ENCODE measurements at places on chromosomes 3 and 15. TPM values are rescaled to one million over a fixed set of nuclear protein-coding genes. Genes with fewer than 3 reads are reported as not detected.

- DNase-seq, result no peak
- no peaks in the 10 kb centered on the region for H3K36me3 ChIP-seq
- no peak overlapping the region for H3K4me3 ChIP-seq
- H3K27ac ChIP-seq, result no peak overlapping the region
Observed at GRCh38 chr3:122010506-122010905, 11.5 kb downstream of the ILDR1 start.

DNA sequence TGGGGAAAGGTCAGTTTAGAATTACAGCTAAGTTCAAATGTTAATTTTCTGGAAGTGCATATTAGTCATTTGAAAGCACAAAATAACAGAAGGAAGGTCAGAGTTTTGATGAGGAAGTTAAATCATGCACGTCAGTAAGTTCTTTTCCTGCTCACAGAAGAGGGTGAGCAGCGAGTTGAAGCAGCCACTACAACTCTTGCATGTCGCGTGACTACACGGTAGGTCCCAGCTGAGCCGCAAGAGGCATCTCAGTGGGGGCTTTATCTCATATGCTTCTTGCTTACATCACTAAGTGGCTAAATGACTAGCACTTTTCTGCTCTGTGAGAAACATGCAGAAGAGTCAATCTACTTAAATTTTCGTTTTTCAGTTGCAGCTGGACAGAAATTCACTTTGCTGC is 21.3 kb upstream of the SEC62 start:
- H3K36me3 ChIP-seq, result no peaks in the 10 kb centered on the region
- no peak overlapping the region for H3K27ac ChIP-seq

- H3K4me1 ChIP-seq, result peaks cover 24% of the 10 kb centered on the region
- no peak overlapping the region for H3K4me3 ChIP-seq
- no peaks in the 10 kb centered on the region for H3K36me3 ChIP-seq
- H3K27ac ChIP-seq, result no peak overlapping the region
Observed at GRCh38 chr3:196624907-196625306, 14.6 kb upstream of the NRROS start.

THPO gene
- not detected for total RNA-seq

DNA sequence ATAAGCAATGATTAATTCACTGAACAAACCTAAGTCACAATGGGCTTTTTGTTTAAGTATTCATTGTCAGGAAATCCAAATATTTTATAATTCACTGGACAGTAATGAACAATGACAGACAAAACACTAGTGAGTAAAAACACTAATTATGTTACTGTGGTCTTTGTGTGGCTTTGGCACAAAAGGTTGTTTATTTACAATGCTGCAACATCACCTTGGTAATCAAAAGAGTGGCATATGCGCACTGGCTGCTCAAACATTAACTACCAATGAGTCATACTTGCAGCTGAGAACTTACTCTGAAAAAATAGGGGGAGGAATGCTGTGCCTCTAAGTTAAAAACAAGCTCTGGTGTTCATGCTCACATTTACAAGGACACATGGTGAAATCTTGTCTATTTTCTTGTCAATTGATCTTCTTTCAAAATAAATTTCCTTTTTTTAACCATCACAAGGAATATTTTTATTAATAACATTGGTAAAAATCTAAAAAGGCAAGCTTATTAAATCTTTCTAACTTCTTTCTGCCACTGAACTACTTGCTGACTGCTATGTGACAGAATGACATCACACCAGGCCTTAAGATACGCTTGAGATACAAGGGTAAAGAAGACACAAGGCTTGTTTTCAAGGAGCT is 85.2 kb upstream of the PPIB start:
- peaks cover 24% of the 10 kb centered on the region for H3K4me1 ChIP-seq
- H3K27ac ChIP-seq, result peak overlapping the region; percentile 16
- H3K27me3 ChIP-seq, result no peaks in the 10 kb centered on the region
- H3K36me3 ChIP-seq, result peaks cover 3% of the 10 kb centered on the region
- DNase-seq, result peak; percentile 42
- no peak overlapping the region for H3K4me3 ChIP-seq

GRCh38 chr3:186937017-186937875 is 6.9 kb downstream of the ST6GAL1 start:
- no peak overlapping the region for H3K27ac ChIP-seq
- no peak overlapping the region for H3K4me3 ChIP-seq
- peaks cover 66% of the 10 kb centered on the region for H3K4me1 ChIP-seq

- no peak overlapping the region for H3K4me3 ChIP-seq
- no peaks in the 10 kb centered on the region for H3K36me3 ChIP-seq
- no peak overlapping the region for H3K27ac ChIP-seq
Observed at GRCh38 chr3:128235207-128235926, 82.1 kb downstream of the EEFSEC start.

CCR4 gene
- 101 TPM for total RNA-seq

GREM1 gene
- total RNA-seq, result not detected

GRCh38 chr3:58241306-58242044 is 3.9 kb downstream of the ABHD6 start:
- H3K27me3 ChIP-seq, result no peaks in the 10 kb centered on the region
- H3K4me3 ChIP-seq, result no peak overlapping the region
- no peak for DNase-seq
- peaks cover 12% of the 10 kb centered on the region for H3K4me1 ChIP-seq

- DNase-seq, result no peak
- no peaks in the 10 kb centered on the region for H3K27me3 ChIP-seq
- no peak overlapping the region for H3K4me3 ChIP-seq
- no peaks in the 10 kb centered on the region for H3K36me3 ChIP-seq
Observed at GRCh38 chr3:12455740-12456139, 28.5 kb upstream of the TSEN2 start.

DNA sequence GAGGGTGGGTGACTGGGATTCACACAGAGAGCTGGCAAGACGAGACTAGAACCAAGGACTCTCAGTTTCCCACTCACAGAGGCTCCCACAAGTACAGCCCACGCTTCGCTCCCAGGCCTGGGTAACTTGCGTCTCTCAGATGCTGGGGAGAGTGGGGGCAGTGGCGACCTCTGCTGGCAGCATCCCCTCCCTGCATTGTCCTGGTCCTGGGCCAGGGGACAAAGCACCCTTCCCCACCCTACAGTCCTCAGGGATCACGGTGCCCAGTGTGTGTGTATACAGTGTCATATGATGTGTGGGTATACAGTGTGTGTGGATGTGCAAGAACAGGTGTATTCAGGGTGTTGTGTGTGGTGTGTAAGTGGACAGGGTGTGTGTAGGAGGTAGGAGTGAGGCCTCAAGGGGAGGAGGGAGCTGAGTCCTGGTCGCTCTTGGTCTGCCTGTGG is 12.8 kb downstream of the VILL start:
- peak; percentile 52 for DNase-seq
- H3K27me3 ChIP-seq, result no peaks in the 10 kb centered on the region
- H3K27ac ChIP-seq, result peak overlapping the region; percentile 10
- H3K4me3 ChIP-seq, result no peak overlapping the region

- H3K27ac ChIP-seq, result no peak overlapping the region
- no peak overlapping the region for H3K4me3 ChIP-seq
- H3K4me1 ChIP-seq, result no peaks in the 10 kb centered on the region
- no peaks in the 10 kb centered on the region for H3K36me3 ChIP-seq
- H3K27me3 ChIP-seq, result no peaks in the 10 kb centered on the region
Observed at GRCh38 chr3:61948699-61949305, 387.4 kb downstream of the PTPRG start.

- no peak overlapping the region for H3K27ac ChIP-seq
- no peaks in the 10 kb centered on the region for H3K4me1 ChIP-seq
- no peak overlapping the region for H3K4me3 ChIP-seq
- DNase-seq, result no peak
- H3K36me3 ChIP-seq, result no peaks in the 10 kb centered on the region
Observed at GRCh38 chr3:86738684-86739083, 252.3 kb downstream of the VGLL3 start.

COL8A1 gene
- not detected for total RNA-seq

DNA sequence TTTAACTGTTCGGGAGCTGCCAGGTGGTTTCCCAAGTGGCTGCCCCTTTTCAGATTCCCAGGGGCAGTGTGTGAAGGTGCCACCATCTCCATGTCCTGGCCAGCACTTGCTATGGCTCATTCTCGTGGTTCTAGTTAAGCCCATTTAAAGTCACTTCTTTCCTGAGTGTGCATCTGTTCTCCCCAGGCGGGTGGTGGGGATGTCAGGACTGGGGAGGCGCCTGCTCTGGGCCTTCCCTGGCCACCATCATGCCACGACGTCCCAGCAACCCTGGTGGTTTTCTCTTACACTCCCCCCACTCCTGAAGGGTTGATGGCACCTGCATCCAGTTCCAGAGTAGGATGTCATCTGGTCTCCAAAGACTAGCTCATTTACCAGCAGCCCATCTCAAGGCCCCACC is 56.8 kb upstream of the TAMM41 start:
- no peak for DNase-seq
- H3K36me3 ChIP-seq, result no peaks in the 10 kb centered on the region
- H3K4me1 ChIP-seq, result no peaks in the 10 kb centered on the region
- no peak overlapping the region for H3K4me3 ChIP-seq
- H3K27ac ChIP-seq, result no peak overlapping the region

DNA sequence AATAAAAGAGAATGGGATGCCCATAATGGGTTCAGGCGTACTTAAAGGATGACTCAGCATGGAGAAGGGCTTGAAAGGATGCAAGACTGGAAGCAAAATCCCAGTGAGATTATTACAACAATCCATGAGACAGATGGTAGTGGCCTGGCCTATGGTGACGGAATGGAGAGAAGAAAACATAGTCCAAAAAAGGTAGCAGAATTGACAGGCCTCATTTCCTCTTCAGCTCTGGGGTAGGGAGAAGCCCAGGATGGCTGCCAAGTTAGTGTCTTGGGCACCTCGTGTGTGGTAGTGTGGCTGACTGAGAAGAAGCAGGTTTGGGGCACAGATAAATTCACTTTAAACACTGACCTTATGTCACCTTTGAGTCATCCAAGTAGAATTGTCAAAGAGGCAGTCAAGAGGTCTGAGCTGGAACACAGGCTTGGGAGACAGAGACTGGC is 18.1 kb downstream of the MB21D2 start:
- H3K36me3 ChIP-seq, result no peaks in the 10 kb centered on the region
- H3K4me3 ChIP-seq, result no peak overlapping the region
- H3K27ac ChIP-seq, result peak overlapping the region; percentile 52
- no peak for DNase-seq
- H3K4me1 ChIP-seq, result peaks cover 55% of the 10 kb centered on the region
- H3K27me3 ChIP-seq, result no peaks in the 10 kb centered on the region

DNA sequence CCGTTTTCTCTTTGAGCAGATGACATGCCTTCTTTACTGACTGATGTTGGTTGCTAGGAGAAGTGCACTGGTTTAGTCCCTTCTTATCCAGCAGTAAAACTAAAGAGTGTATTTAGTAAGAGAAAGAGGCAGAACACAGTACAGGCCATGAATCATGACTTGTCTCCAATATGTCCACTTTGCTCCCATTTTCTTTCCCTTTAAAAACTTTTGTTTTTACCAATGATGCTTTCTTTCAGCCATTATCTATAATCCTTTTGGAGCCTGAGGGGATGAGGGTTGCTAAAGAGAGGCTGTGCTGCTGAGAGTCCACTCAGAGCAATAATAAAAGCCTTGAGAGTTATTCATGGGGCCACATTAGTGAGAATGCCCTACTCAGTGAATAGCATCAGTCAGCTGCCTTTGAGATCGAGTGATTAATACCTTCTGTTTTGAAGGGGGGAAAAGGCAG is 12.2 kb downstream of the ROBO2 start:
- no peaks in the 10 kb centered on the region for H3K27me3 ChIP-seq
- H3K36me3 ChIP-seq, result no peaks in the 10 kb centered on the region
- no peaks in the 10 kb centered on the region for H3K4me1 ChIP-seq
- H3K27ac ChIP-seq, result no peak overlapping the region
- no peak for DNase-seq

GRCh38 chr15:70535955-70536338 is 227.4 kb downstream of the UACA start:
- H3K4me3 ChIP-seq, result peak overlapping the region; percentile 18
- H3K36me3 ChIP-seq, result no peaks in the 10 kb centered on the region
- no peak for DNase-seq
- H3K27ac ChIP-seq, result peak overlapping the region; percentile 23

DNA sequence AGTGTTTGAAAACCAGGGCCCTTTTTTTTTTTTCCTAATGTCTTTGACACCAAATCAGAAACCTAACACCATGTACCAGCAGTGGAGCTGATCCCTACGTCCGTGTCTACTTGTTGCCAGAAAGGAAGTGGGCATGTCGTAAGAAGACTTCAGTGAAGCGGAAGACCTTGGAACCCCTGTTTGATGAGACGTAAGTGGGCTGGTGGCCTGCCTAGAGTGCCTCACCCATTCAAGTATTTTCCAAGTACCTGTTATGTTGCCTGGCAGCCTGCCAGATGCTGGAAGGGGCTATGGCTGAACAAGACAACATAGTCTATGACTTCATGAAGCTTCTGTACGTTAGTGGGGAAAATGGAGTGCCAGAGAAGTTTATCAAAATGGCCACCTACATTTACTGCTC is 39.7 kb downstream of the ESYT3 start:
- H3K27ac ChIP-seq, result no peak overlapping the region
- H3K4me3 ChIP-seq, result no peak overlapping the region
- no peaks in the 10 kb centered on the region for H3K4me1 ChIP-seq
- no peak for DNase-seq
- H3K36me3 ChIP-seq, result no peaks in the 10 kb centered on the region

ROBO2 gene
- total RNA-seq, result not detected

DNA sequence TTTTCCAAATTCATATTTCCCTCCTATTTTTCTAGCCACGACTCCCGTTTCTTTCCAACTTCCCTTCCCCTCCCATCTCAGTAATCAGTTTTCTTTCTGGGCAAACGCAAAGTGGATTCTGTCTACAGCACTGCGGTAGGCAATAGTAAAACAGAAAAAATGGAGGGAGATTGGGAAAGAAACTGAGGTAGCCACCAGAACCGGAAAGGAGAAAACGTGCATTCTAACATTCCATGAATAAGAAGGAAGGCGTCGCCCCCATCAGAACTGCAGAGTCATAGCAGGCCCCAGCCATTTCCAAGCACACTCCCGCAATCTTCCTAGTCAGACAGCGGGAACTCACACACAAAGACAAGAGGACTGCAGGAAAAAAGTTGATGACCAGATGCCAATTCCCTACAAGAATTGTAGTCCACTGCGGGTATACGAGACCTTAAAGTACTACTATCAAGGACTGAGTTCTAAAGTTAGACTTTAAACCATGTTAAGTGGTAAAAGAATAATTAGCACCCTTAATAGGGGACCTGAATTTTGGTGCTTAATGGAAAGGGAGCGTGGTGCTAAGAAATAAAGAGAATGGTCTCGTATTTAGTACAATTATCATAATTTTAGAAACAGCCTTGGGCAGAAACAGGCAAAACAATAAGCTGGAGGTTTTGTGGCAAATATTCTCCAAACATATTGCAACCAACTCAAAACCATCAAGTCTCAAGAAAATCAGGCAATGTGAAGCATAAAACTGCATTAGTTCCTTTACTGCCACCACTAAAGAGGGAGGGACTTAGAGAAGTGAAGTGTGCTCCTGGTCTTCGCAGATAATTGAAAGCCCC is 1.4 kb downstream of the PFN2 start:
- H3K27me3 ChIP-seq, result peaks cover 7% of the 10 kb centered on the region
- no peak for DNase-seq
- H3K4me3 ChIP-seq, result peak overlapping the region; percentile 44
- H3K36me3 ChIP-seq, result no peaks in the 10 kb centered on the region
- H3K27ac ChIP-seq, result no peak overlapping the region
